ENCODE measurements at places on chromosomes 1 and 21. TPM values are rescaled to one million over a fixed set of nuclear protein-coding genes. Genes with fewer than 3 reads are reported as not detected.

CD5L gene
- not detected for total RNA-seq

- no peak for DNase-seq
These were observed 28.5 kb downstream of the CNIH3 start for GRCh38 chr1:224644553-224645154.

DNA sequence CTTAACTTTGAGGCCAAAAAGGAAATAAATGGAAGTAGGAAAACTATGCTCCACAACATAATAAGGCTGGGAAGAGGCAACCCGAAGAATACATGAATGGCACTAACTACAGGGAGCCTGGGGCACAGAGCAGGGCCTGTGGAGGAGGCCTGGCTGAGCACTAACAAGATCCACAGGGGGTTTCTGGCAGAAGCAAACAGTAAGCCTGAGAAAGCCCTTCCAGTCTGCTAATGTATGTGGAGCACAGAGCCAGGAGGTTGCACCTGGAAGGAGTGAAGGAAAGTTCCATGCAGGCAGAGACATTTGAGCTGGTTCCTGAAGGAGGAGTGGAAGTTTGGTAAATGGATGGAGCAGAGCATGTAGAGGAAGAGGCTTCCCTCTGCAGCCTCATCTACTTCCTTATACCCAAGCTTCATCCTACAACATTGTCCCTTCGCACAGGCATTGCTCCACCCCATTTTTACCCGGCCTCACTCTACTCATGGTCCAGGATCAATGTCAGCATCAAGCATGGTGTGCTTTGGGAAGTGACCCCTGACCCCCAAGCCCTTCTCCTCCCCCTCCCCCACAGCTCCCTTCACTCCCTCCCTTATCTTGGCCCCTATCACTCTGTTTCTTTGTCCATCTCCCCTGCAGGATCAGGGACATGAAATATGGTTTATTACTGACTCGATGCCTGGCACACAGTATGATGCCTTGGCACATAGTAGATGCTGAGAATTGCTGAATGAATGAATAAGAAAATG lies 23.3 kb downstream of the SHISA4 start:
- no peak for DNase-seq

DNA sequence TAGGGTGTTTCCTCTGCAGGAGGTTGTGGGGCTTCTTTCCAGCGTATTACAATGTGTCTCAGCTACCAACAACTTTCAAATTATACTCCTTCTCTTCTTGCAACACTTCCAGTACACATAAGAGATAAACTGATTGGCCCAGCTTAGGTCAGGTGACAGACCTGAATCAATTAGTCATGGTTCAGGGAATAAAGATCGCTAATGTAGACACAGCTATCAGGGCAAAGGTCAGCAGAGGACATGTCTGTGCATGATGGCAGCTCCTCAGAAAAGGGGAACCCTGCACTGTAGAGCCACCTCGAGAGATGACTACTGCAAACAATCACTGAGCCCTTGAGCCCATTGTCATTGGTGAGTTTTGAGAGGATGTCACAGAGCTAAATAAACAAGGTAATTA lies 36.8 kb upstream of the PKN2 start:
- DNase-seq = no peak

TGFB2 gene
- total RNA-seq = 48.7 TPM

PCP4 gene
- total RNA-seq = not detected

CROCC gene
- total RNA-seq = 22.9 TPM

DNA sequence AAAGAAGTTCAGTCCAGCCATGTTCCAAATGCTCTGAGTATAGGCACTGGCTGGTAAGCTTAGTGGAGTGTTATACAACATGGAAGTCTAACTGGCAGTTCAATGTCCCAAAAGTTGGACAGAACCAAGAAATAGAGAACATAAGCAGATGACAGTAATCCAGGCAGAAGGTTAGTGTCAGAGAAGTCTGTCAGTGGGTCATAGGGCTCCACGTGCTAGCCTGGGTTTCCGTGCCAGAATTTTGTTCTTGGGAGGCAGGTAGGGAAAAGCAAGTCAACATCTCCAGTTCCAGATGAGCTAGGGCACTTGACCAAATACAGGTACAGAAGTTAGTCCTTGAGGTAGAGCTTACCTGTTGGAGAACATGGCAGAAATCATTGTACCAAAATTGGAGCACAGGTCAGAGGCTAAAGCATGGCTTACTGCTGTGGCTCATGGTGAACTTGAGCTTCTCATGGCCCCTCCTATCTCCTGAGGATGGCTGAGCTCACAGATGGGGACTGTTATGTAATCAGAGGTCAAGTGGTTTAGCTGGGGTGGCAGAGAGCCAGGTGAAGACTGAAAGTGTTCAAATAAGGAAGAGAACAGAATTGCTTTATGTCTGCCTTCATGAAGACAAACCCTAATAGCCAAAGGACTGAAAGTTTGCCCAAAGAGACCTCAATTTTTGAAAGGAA lies 170.8 kb downstream of the NFIA start:
- no peak for DNase-seq

CADM3 gene
- not detected for total RNA-seq

DNA sequence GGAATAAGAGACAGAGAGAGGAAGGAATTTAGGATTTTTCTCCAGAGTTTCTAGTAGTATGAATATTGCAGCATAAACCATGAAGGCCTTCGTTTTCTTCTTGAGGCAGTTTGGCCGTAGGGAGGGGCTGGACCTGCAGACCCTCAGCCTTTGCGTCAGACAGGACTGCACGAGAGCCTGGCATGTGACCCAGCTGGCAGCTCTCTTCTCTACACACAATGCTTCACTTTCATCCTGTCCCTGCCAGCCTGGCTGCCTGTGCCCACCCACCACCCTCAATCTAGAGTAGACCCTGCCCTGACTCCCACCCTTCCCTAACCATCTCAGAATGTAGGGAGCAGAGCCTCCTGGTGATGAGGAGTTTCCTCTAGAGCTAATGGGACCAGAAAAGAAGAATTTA lies 1.6 kb downstream of the CA14 start:
- no peak for DNase-seq

GRCh38 chr1:60886793-60887331 lies 195.5 kb upstream of the NFIA start:
- no peak for DNase-seq

- no peak for DNase-seq
These were observed 23.8 kb upstream of the EDN2 start for GRCh38 chr1:41508290-41508689.

DNA sequence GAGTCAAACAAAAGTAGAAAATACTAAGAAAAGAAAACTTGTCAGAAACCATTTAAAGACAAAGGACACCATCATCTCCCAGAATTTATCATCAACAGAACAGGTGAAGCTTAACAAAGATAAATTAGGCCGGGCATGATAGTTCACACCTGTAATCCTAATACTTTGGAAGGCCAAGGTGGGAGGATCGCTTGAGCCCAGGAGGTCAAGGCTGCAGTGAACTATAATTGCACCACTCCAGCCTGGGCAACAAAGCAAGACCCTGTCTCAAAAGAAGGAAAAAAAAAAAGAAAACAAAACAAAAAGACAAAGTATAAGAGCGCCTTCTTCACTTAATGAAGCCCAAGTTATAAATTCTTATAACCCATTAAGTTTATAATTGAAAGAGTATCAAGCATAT lies 25.6 kb downstream of the RERE start:
- DNase-seq = no peak

- DNase-seq = no peak
These were observed 410.2 kb downstream of the MATN1 start for GRCh38 chr1:30313176-30313575.

- DNase-seq = no peak
These were observed 61.4 kb downstream of the ACBD3 start for GRCh38 chr1:226125097-226125630.

IL19 gene
- total RNA-seq = not detected

GRCh38 chr1:92695104-92695503 lies 89.8 kb downstream of the EVI5 start:
- DNase-seq = no peak

KRTAP7-1 gene
- total RNA-seq = not detected

MTFR1L gene
- 39.0 TPM for total RNA-seq
